Coronary artery (tissue), 2 donors: ENCODE measurements at places on chromosomes 12 and 14.
A peak's percentile ranks its signal among the peaks of the same experiment; 100 is the strongest.

GRCh38 chr12:1529862-1530591, 64.4 kb downstream of the FBXL14 start:
- no peak for DNase-seq

DNA sequence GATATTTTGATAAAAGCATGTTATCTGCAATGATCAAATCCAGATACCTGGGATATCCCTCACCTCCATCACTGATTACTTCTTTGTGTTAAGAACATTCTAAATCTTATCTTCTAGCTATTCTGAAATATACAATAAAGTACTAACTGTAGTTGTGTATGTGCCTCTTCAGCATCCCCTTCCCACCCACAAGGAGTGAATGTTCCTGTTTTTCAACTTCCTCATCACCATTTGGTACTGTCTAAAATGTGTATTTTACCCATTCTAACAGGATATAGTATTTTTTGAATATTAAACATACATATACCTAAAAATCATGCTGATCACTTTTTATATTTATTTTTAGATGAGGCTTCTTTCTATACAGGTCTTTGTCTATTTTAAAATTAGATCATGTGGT, 1252.6 kb downstream of the TMEM121 start:
- no peak for DNase-seq

GRCh38 chr14:104593710-104594136, 10.8 kb downstream of the TMEM179 start:
- DNase-seq = no peak

- DNase-seq = no peak
These were observed 340.0 kb upstream of the STXBP6 start for GRCh38 chr14:25389948-25390347.

DNA sequence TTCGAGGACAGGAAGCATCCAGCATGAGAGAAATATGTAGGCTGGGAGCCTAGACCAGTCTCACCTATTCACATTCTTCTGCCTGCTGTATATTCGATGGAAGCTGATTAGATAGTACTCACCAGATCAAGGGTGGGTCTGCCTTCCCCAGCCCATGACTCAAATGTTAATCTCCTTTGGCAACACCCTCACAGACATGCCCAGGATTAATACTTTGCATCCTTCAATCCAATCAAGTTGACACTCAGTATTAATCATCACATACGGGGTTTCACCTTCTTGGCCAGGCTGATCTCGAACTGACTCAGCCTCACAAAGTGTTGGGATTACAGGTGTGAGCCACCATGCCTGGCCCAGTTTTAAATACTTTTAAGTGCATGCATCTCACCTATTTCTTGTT, 30.5 kb upstream of the SLC10A1 start:
- DNase-seq = no peak

GRCh38 chr14:53409289-53409688, 256.2 kb upstream of the DDHD1 start:
- no peak for DNase-seq

- DNase-seq = no peak
These were observed 1031.9 kb upstream of the LRFN5 start for GRCh38 chr14:40574780-40575179.

DNA sequence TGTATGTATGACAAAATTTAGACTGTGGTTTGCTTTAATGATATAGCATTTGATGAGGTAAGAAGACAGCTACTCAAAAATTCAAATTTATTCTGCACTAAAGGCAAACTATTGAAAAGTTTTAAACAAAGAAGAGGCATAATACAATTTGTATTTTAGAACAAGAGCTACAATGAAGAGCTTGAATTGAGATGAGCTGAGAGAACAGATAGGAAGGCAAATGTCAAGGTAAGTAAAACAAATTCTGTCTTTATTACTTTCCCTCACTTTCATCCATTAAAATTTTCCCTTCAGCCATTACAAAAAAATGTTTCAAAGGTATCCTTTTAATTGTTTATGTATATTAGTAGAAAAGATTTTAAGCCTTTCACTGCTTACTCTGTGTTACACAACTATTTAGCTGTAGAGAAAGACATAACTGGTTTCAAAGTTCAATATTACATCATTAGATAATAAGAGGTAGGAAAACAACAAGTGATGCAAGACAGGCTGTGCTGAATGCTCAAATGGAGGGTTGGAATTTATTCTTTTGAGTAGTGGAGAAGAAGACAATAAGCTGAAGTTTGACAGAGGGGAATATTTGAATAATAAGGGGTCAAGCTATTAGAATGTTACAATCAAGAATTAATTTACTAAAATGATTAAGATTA, 1334.1 kb downstream of the FSCB start:
- no peak for DNase-seq

- DNase-seq = no peak
These were observed 612.0 kb downstream of the VRK1 start for GRCh38 chr14:97408937-97409815.

DNA sequence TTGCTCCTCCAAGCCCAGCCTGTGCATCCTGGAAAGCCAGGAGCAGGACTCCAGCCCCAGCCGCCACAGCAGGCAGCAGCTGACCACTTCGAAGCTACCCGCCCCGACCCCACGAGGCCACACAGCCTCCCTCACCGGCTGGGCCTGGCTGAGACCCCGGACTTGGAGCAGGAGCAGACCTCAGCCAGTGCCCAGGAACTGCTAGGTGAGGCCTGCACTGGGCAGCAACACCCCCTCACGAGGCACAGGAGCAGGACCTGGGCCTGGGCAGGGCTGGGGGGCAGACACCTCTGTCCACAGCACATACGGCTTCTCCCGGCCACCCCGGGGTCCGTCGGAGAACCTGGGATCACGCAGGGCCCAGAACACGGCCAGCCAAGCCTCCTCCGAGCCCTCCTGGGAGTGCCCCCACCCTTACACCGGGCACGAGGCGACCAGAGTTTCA, 137.4 kb upstream of the C14orf180 start:
- peak; percentile 56 for DNase-seq

GRCh38 chr12:112686373-112686772, 105.2 kb upstream of the RPH3A start:
- DNase-seq = no peak

DNA sequence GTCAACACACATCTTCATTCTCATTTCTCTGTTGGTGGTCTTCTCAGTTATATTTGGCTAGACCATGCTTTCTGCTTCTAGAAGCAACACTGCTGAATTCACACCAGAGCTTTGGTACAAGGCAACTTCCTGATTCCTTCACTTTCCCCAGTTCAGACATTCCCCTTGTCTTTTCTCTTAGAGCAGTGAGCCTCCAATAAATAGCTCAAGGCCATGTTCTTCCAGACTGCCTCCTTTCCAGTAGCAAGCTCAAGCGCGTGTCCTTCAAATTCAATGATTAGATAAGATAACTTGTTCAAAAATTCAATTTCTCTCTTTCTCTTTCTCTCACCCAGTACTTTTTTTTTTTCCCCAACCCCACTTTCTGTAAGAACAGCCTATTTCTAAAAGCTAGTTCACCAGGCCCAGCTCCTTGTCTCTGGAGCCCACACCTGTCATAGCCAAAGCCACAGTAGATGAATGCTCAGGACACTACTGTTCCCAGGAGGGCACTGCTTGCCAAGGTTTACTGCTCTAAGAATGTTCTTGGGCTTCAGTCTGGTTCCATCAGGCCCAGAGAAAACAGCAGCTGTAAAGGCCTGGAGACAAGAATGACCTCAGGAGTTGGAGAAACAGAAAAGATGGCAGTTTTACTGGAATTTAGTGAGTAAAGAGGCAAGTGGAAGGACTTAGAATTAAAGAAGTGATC, 17.7 kb downstream of the TBK1 start:
- no peak for DNase-seq

DNA sequence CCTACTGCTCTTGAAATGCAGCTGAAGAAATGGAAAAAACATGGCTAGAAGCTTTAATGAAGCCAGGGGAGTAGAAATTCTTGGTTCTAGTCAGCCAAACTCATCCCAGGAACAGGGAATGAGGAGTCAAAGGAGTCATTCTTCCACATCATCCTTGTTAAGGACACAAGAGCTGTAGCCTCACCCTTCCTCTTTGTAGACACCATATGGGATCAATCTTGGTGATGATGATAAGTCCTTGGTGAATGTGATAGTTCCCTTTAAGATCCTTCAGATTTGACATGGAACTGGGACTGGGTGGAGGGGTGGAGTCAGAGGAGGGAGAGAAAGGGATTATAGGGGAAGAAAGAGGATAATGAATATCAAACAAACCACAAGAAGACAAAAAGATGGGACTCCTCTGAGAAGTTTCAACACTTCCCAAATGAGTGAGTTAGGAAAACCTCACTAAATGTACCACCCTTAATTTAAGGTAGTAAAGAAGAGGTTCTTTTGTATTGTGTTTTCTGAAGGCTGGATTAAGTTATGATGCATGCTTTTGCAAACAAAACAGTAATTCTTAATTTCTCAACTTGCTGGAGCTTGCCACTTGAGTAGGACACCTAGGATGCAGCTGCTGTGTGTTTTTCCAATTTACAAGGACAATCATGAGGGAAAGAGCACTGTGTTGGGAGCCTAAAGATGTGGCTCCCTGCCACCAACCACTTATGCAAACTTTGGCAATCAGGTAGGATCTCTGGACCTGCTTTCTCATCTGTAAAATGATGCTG, 104.0 kb downstream of the WIF1 start:
- DNase-seq = no peak

DNA sequence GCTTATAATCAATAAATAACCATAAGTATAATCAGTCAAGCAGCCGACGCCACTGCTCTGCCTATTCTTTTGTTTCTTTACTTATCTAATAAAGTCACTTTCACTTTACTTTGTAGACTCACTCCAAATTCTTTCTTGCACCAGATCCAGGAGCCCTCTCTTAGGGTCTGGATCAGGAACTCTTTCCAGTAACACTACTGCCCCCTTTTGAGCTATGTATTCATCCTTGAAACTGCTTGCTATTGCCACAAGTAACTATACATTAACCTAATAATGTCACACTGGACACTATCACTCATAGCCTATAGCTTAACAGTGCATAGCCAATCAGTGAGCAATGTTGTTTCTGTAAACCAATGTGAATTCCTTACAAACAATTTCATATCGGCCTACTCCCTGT, 2.8 kb upstream of the NID2 start:
- DNase-seq = no peak

GRCh38 chr12:50922820-50923219, 29.5 kb upstream of the HIGD1C start:
- DNase-seq = no peak

- DNase-seq = no peak
These were observed 1.4 kb downstream of the MDM2 start for GRCh38 chr12:68809190-68810026.

DNA sequence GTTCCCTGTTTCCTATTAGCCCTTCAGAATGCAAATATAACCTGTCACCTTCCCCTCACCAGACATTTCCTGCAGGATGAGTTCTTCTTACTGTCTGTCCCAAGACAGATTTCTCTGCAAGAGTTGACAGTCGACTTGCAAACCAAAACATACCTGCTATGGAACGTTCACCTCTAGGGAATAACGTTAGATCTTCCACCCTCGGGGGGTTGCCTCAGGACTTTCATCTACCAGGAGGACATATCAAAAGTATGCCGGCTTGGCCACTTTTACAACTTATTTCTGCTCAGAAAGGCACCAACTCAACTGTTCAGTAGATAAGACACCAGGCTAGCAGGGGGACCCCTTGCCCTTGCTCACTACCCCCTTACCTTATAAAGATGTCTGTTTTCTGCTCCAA, 92.5 kb downstream of the DAAM1 start:
- no peak for DNase-seq

DNA sequence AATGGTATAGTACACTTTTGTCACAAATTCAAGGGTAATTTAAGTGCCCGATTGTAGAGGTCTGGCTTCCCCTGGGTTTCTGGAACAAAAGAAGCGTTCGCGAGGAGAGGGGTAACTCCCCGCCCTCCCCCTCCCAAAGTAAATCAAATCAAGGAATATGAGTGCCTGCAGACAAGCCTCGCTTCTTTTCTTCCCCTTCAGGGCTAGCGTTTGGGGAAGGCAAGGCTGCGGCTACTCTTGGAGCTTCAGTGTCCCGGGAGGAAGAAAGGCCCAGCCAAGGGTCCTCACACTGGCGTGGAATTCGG, 456 bp upstream of the TMPO start:
- no peak for DNase-seq

DNA sequence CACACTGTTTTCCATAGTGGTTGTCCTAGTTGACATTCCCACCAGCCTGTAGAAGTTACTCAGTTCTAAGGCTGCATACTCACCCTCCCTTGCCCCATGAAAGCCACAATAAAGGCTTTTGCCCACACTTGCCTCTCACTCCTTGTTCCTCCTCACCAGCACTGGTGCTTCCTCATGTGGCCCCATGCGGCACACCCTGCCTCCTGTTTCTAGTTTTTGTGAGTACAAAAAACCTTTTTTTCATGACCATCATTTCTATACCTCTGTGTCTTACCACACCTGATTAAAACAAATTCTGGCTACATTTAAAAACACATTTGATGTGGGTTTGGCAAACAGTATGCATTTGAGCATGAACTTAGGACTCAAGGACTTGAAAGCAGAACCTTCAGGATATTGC, 40.7 kb upstream of the RIN3 start:
- DNase-seq = no peak

- no peak for DNase-seq
These were observed 5.5 kb upstream of the RNASE1 start for GRCh38 chr14:20808162-20808483.

DNA sequence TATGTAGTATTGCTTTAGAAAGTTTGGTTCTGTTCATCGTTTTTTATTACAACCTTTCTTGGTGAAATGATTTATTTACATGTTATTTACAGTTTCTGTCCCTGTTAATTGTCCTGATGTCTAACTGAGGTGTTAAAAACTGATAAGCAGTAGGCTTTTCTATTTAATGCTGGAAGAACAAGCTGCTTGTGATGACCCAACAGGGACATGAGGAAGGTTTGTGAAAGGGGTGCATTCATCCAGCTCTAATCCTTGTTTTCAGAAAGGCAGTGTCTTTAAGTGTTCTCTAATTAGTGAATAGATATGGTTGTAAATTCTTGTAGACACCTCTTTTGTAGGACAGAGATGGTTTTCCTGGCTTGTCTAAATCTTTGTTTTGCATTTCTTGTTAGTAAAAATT, 191.4 kb downstream of the FOXA1 start:
- DNase-seq = no peak

- no peak for DNase-seq
These were observed 29.4 kb upstream of the STAC3 start for GRCh38 chr12:57280211-57281062.

DNA sequence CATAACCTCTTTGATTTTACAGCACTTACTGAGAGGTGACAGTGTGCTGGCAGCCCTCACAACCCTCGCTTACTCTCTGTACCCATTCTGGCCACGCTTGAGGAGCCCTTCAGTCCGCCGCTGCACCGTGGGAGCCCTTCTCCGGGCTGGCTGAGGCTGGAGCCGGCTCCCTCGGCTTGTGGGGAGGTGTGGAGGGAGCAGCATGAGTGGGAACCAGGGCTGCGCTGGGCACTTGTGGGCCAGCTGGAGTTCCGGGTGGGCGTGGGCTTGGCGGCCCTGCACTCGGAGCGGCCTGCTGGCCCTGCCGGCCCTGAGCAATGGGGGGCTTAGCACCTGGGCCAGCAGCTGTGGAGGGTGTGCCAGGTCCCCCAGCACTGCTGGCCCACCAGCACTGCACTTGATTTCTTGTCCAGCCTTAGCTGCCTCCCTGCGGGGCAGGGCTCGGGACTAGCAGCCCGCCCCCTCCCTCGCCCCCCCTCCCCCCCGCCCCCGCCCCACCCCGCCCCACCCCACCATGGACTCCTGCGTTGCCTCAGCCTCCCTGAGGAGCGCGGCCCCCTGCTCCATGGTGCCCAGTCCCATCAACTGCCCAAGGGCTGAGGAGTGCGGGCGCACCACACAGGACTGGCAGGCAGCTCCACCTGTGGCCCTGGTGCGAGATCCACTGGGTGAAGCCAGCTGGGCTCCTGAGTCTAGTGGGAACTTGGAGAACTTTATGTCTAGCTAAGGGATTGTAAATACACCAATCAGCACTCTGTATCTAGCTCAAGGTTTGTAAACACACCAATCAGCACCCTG, 9.9 kb downstream of the MDGA2 start:
- DNase-seq = no peak
